Urothelium cell line (cell line): ENCODE measurements at places on chromosomes 3 and 15.
A peak's percentile ranks its signal among the peaks of the same experiment; 100 is the strongest.

DNA sequence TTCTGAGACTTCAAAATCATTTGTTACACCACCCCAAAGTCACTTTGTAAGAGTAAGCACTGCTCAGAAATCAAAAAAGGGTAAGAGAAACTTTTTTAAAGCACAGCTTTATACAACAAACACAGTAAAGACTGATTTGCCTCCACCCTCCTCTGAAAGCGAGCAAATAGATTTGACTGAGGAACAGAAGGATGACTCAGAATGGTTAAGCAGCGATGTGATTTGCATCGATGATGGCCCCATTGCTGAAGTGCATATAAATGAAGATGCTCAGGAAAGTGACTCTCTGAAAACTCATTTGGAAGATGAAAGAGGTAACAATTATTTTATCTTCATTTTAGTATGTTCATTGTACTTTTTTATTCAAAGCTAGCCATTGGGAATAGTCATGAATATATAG lies 32.6 kb downstream of the BLM start:
- DNase-seq: no peak

DNA sequence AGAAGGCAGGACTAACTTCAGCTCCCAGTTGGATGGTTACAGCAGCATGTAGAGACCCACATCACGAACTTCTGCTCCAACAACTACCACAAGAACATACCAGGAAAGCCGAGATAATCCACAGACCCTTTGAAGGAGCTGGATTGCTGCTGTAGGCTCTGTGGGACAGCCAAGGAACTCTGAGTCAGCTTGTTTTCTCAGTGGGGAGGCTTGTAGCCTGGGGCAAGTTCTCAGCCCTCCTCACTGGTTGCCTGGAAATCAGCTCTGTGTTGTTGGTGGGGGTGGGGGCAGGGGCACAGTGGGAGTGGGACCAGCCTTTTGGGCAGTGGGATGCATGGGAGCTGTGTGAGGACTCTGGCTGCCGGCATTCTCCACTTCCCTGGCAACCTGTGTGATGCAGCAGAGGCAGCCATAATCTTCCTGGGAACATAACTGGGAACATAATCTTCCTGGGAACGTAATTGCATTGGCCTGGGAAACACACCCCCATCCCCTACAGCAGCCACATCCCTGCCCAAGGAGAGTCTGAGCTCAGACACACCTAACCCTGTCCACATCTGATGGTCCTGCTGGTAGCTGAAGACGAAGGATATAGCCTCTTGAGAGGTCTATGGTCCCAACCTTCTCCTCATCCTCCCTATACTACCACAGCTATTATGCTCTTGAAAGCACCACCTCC lies 153.1 kb downstream of the PEAK1 start:
- no peak for DNase-seq

DNA sequence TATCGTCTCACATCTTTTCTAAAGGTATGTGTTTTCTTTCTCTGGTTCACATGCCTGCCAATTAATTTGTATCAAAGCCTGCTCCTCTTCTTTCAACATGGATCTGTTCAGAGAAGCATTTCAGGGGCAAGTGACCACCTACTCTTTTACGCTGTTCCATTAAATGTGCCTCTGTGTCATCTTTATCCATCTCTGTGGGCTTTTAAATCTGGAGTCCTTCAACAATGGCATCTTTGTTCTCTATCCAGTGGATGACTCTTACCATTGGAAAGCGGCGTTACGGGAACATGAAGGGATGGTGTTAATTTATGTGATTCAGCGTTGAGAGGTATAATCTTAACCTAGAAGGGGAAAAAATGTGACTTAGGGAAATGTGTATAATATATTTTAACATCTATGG lies 92.7 kb upstream of the CFAP20DC start:
- DNase-seq: peak; percentile 25

GRCh38 chr3:43086460-43087165 lies 19.3 kb downstream of the POMGNT2 start:
- no peak for DNase-seq

DNA sequence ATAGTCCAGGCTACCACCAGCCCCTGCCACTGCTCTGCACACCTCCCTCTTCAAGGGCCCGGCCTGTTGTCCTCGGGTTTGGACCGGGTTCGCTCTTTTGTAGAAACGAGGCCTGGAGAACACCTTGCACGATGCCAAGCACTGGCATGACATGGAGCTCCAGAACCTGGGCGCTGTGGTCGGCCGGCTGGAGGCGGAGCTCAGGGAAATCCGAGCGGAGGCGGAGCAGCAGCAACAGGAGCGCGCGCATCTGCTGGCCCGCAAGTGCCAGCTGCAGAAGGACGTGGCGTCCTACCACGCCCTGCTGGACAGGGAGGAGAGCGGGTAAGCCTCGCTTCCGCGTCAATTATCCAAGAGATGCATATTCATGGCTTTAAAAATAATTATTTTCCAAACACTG lies 72.4 kb downstream of the BFSP2 start:
- DNase-seq: no peak

DNA sequence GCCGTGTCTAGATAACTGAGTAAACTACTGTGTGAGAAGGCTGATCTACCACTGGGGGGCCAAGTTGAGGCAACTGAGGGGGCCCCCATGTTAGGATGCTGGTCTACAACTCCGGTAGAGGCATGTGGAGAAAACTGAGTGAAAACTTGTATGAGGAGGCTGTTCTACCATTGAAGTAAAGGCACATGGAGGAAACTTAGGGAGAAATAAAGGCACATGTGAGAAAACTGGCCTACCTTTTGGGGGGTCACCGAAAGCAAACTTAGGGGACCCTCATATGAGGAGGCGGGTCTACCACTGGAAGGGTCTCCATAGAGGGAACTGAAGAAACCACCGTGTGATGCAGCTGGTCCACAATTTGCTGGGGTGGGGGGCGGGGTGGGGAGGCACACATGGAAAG lies 155.2 kb downstream of the FBLN2 start:
- no peak for DNase-seq

- DNase-seq: no peak
Observed at GRCh38 chr3:112253301-112253971, 40.6 kb downstream of the SLC9C1 start.

- DNase-seq: no peak
Observed at GRCh38 chr3:8456412-8456811, 45.2 kb upstream of the LMCD1 start.

- DNase-seq: no peak
Observed at GRCh38 chr15:89790661-89791060, 14.5 kb downstream of the MESP2 start.
